Ammon's horn (tissue), 1 donor: ENCODE measurements at places on chromosomes 2 and 18.

GRCh38 chr18:41617647-41618046 is 337.4 kb upstream of the PIK3C3 start:
- DNase-seq: no peak

GRCh38 chr2:234458466-234458865 is 38.4 kb downstream of the ARL4C start:
- DNase-seq: no peak

- DNase-seq: no peak
These were observed 41.4 kb upstream of the GPR75 start for GRCh38 chr2:53901192-53901591.

GRCh38 chr2:51335087-51336058 is 303.4 kb upstream of the NRXN1 start:
- DNase-seq: no peak

DNA sequence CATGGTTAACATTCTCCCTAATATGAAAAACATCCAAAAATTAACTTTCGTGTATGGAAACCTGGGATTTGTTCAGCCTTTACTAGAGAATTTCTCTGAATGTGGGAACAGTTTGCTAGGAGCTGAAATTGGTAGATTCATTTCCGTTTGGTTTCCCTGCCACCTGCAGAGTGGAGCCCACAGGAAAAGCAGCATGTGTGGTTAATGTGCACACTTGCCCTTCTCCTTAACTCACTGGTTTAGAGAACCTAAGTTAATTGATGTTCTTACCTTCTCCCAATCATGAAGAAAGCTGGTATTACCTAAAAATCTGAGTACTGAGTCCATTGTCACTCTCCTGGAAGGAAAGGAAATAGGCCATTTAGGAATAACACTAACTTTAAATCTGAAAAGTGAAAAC is 37.6 kb upstream of the ASXL3 start:
- DNase-seq: no peak

GRCh38 chr2:54321047-54321446 is 65.0 kb upstream of the TSPYL6 start:
- DNase-seq: no peak
